ENCODE measurements at places on chromosomes 4 and X. TPM values are rescaled to one million over a fixed set of nuclear protein-coding genes. Genes with fewer than 3 reads are reported as not detected.

- DNase-seq = no peak
These were observed 41.9 kb upstream of the TAF9B start for GRCh38 chrX:78181307-78181706.

DNA sequence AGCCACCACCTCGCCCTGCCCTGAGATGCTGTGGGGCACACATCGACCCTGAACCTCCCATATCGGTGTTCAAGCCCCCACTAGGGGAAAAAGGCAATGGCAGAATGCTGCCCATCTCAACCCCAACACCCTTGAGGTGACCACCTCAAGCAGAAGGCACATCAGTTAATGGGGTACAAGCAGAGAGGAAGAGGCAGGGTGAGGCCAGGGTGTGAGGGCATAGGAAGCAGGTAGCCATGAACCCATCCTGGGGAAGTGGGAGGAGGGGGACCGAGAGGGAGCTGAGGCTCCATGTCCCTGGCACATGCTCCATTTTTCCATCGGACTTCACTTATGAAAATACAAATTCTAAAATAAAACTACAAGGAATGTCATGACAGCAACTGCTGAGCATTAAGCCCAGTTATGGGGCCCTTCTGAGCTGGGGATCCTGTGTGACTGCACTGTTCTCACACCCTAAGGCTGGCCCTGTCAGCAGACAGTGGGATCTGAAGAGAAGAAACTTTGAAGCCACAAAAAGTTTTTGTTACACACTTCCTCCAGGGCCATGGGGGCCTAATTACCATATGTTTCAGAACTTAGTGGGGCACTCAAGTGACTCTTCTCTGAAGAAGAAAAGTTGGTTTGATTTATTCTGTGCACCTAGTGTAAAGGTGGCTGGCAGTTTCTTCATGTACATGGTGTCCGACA, 68.2 kb upstream of the FAM241A start:
- no peak for DNase-seq

The SULT1B1 gene
- 14.9 TPM for polyA plus RNA-seq

The RTL9 gene
- not detected for polyA plus RNA-seq

The TMSB15A gene
- polyA plus RNA-seq = not detected

GRCh38 chr4:148442832-148443511, 758 bp upstream of the NR3C2 start:
- DNase-seq = no peak

DNA sequence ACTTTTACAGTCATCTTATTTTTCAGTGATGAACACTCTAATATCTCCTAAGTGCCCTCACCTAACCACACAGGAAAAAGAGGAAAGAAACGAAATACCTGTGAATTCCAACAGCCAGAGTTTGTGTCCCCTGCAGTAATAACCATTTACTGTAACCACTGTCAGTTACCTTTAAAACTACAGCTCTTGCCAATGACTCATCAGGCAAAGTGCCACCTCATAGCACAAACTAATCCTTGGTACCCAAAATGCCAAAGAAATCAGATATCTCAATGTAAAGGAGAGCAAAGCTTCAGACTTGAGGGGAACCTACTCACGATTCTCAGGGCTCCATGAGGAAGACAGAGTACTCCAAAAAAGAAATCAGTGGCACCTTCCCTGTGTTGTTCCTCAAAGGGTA, 146.5 kb downstream of the NDST3 start:
- DNase-seq = no peak

The VCX gene
- not detected for polyA plus RNA-seq

DNA sequence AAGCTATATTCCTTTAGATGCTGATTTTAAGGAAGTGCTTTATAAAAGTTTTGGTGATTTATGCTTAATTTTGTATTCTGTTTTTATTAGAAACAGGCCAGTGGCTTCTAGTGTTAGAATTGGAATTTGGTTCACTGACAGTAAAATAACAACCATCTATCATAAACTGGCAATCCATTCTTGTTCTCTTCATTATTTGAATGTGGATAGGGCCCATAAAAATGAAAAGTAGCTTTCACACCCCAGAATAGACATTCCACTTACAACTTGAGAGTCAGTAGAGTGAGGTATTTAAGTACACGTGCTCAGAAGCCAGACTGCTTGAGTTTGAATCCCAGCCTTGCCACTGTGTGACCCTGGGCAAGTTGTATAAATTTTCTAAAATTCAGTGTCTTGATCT, 232.4 kb upstream of the CTSO start:
- no peak for DNase-seq

DNA sequence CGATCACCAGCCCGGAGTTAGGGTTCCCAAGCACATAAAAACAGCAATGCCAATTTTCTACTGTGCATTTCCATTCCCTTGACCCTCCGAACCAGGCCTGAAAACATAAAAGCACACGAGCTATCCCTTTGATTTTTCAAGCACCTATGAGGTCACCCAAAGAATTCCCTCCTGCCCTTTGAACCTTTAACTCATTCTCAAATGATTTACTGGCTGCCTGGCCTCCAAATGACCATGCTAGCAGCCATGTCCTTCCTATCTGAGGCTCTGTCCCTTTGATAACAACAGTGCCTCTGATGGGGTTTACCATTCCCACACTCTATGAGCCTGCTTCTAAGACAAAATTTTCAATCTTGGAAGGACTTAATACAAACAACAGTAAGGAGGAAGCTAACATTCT, 15.2 kb downstream of the SHROOM4 start:
- DNase-seq = no peak

The FAM193A gene
- polyA plus RNA-seq = 4.8 TPM

- no peak for DNase-seq
These were observed 121.9 kb downstream of the RBMX2 start for GRCh38 chrX:130523460-130524394.

GRCh38 chrX:96919672-96920071, 36.0 kb downstream of the RPA4 start:
- no peak for DNase-seq

DNA sequence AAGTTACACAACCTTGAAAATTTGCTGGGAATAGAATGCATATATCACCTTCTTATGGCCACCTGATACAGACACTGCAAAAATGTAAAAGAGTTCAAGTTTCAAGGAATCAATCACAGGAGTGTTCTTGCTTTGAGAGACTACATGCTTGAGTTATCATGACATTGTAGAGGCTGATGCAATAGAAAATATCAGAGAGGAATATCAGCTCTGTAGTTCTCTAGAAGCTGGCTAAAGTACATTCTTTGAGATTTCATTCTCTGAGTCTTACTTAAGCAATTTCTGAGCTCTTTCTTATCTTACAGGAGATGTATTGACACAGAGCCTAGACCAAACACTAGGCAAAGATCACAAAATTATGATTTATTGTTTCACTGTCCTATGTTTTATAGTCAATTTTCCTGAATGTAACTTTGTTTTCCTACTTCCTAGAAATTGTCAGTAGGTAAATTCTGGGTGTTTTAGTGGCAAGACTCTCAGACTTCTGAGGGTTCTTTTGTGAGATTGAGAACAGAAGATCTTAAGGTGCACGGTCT, 152.1 kb upstream of the HPGD start:
- DNase-seq = no peak

- no peak for DNase-seq
These were observed 34.7 kb downstream of the NHS start for GRCh38 chrX:17409566-17410290.

DNA sequence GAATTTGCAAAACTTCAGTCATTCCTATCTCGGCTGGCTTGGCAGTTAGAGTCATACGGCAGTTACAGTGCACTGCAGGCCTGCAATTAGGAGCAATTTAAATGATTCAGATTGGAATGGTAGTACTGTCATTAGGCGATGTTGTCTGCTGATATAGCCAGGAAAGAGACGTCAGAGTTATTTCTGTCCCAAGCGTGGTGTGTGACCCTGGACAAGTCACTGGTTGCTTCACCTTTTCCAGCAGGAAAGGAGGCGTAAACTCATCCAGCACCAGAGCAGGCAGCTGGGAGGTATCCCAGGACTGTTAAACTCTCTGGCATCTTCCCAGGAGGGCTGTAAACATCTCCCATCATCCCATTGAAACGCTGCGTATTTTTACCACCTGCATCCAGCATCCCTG, 836 bp upstream of the LNX1 start:
- no peak for DNase-seq

The CENPVL3 gene
- not detected for polyA plus RNA-seq

DNA sequence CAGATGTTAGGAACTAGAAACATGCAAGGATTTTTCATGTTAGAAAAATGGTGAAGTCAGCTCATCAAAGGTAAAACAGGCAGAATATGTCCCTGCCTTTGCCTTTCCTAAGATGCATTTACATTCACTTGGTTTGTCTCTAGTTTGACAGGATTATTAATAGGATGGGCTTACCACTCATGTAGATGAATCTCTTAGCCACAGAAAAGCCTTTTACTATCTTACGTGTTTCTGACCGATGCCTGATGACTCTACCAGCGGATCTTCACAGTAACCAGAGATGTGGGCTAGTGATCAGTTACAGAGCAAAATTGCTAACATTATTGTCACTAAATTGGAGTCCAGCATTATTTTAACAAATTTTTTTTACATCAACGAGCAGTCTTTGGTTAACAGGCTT, 187.6 kb downstream of the MAML3 start:
- no peak for DNase-seq

The NRK gene
- not detected for polyA plus RNA-seq

DNA sequence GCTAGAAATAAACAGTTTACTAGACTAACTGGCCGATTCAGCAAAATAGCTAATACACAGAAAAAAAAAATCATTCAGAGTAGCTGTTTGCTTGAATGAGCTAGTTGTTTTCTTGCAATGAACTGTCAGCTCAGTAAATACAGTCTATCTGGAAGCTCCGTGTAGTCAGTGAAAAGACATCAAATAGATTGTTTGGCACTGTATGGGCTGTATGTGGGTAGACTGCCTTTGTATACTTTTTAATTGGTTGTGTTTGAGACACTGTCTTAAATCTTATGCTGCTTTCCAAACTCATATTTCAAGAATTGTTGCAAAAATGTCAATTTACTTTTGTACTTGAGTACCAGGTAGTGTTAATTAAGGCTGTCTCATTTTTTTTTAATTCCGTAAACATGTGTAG, 61.6 kb upstream of the GPR174 start:
- no peak for DNase-seq

GRCh38 chr4:183306811-183307210, 13.3 kb downstream of the CLDN22 start:
- DNase-seq = no peak

- DNase-seq = no peak
These were observed 195.4 kb downstream of the AFAP1 start for GRCh38 chr4:7744142-7744804.

- no peak for DNase-seq
These were observed 173.6 kb downstream of the CORIN start for GRCh38 chr4:47664051-47664826.

The AWAT2 gene
- polyA plus RNA-seq = not detected

DNA sequence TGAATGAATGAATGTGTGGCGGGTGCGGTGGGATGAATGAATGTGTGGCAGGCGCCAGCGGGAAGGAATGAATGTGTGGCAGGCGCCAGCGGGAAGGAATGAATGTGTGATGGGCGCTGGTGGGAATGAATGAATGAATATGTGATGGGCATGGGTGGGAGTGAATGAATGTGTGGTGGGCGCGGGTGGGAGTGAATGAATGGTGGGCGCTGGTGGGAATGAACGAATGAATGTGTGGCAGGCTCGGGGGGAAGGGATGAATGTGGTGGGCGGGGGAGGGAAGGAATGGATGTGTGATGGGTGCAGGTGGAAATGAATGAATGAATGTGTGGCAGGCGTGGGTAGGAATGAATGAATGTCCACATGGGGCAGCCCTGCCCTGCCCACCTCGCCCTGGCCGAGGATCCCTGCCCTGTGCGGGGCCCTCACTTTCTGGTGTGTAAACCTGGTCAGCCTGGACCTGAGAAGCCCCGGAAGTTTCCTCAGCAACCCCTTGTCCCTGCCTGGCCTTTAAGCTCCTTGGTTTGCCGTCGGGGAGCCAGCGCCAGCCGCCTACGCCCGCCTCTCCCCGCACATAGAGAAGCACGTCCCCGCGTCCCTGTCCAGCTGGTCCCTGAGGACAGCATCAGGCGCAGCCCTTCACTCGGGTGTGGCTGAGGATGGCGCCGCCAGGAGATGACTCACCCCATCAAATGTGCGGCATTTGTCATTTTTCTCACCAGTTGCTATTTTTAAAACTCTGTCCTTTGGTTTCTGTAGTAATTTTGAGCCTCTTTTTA, 112.8 kb upstream of the LRPAP1 start:
- no peak for DNase-seq

DNA sequence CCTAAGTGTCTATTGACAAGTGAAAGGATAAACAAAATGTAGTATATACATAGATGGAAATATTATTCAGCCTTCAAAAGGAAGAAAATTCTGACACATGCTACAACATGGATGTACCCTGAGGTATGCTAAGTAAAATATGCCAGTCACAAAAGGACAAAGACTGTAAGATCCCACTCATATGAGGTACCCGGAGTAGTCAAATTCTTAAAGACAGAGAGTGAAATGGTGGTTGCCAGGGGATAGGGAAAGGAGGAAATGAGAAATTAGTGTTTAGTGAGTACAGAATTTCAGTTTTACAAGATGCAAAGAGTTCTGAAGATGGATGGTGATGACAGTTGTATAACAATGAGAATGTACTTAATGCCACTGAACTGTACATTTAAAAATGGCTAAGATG, 102.3 kb upstream of the NAP1L5 start:
- no peak for DNase-seq

DNA sequence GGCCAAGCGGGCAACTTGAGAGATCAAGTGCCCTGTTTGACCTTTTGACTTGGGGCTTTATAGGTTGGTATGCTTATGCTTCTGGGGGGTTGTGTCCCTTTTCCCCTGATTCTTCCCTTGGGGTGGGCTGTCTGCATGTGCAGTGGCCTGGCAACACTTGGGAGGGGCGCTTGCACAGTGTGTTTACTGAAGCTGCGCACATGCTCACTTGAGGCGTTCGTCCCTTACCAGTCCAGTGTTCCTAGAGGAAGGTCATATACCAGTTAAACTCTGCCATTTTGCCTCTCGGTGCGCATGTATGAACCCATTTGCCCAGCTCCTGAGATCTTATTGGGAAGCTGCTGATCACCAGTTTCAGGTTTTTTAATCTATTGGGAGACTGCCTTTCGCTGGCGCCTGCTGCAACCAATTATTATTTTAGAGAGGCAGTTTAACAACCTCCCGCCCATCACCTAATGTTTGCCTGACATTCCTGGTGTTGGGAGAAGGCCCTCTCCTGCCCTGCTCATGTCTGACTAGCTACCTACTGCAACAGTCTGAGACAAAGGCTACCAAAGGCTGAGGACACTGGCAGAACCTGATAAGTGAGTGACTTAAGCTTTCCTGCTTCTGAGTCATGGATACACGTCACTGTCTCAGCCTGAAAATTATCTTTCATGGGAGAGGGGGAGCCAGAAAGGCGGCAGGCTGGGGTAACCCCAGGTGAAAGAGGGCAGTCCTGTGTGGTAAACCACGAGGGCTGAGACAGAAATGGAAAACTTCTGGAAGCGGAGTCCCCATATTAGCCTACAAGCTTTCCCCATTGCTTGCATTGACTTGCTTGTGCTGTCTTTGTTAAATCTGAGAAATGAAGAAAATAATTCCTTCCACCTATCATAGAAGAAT, 97.6 kb downstream of the CPE start:
- no peak for DNase-seq

GRCh38 chr4:17068891-17069290, 170.4 kb upstream of the LDB2 start:
- DNase-seq = no peak

GRCh38 chrX:140764401-140764919, 54.9 kb downstream of the LINC00632 start:
- DNase-seq = no peak

GRCh38 chrX:86047174-86047935, at the start of gene CHM:
Gene CHM, minus strand, starts transcription at chrX:86047558. Its CDS starts 26 bp downstream, at chrX:86047532.
- DNase-seq = peak; percentile 66

The NUDT11 gene
- polyA plus RNA-seq = 3.8 TPM

- no peak for DNase-seq
These were observed 33.3 kb downstream of the TMSB4X start for GRCh38 chrX:13008189-13008533.

The CDX4 gene
- polyA plus RNA-seq = not detected

- DNase-seq = no peak
These were observed 884 bp downstream of the IDH3G start for GRCh38 chrX:153793291-153793690.

Data from immature natural killer cell (primary cell).